Cardiac atrium fibroblast (primary cell): ENCODE measurements at places on chromosomes 11 and 22. TPM values are rescaled to one million over a fixed set of nuclear protein-coding genes. Genes with fewer than 3 reads are reported as not detected.

KCNJ5 gene
- total RNA-seq, result 0.36 TPM in 1 of 2 replicates, not detected in the other

SAC3D1 gene
- total RNA-seq, result 10.4 and 10.5 TPM in 2 replicates

KRTAP5-7 gene
- total RNA-seq, result not detected in 2 replicates

FAT3 gene
- total RNA-seq, result 0.18 and 0.49 TPM in 2 replicates

TEAD1 gene
- total RNA-seq, result 69.1 and 79.9 TPM in 2 replicates

FBXO3 gene
- 16.2 and 28.8 TPM in 2 replicates for total RNA-seq

HTR3A gene
- total RNA-seq, result not detected in 2 replicates

ACER3 gene
- total RNA-seq, result 8.7 and 20.9 TPM in 2 replicates

TMEM191B gene
- total RNA-seq, result 0.97 TPM in 1 of 2 replicates, not detected in the other
